Osteocyte (in vitro differentiated cells): ENCODE measurements at places on chromosomes 1 and 21. TPM values are rescaled to one million over a fixed set of nuclear protein-coding genes. Genes with fewer than 3 reads are reported as not detected.

HRNR gene
- total RNA-seq, result not detected in 2 replicates

RAB7B gene
- 0.78 TPM in 2 replicates for total RNA-seq

KCNJ9 gene
- not detected in 2 replicates for total RNA-seq

- no peak for DNase-seq
Measured at GRCh38 chr21:35026617-35027562, 22.2 kb downstream of the RUNX1 start.

- DNase-seq, result no peak
Measured at GRCh38 chr1:225021037-225021436, 91.6 kb downstream of the DNAH14 start.

- no peak for DNase-seq
Measured at GRCh38 chr1:204240233-204240632, 26.4 kb upstream of the GOLT1A start.

- no peak for DNase-seq
Measured at GRCh38 chr1:204605791-204606190, 79.7 kb downstream of the LRRN2 start.
